ENCODE measurements at places on chromosomes 6 and 20. TPM values are rescaled to one million over a fixed set of nuclear protein-coding genes. Genes with fewer than 3 reads are reported as not detected.

DNA sequence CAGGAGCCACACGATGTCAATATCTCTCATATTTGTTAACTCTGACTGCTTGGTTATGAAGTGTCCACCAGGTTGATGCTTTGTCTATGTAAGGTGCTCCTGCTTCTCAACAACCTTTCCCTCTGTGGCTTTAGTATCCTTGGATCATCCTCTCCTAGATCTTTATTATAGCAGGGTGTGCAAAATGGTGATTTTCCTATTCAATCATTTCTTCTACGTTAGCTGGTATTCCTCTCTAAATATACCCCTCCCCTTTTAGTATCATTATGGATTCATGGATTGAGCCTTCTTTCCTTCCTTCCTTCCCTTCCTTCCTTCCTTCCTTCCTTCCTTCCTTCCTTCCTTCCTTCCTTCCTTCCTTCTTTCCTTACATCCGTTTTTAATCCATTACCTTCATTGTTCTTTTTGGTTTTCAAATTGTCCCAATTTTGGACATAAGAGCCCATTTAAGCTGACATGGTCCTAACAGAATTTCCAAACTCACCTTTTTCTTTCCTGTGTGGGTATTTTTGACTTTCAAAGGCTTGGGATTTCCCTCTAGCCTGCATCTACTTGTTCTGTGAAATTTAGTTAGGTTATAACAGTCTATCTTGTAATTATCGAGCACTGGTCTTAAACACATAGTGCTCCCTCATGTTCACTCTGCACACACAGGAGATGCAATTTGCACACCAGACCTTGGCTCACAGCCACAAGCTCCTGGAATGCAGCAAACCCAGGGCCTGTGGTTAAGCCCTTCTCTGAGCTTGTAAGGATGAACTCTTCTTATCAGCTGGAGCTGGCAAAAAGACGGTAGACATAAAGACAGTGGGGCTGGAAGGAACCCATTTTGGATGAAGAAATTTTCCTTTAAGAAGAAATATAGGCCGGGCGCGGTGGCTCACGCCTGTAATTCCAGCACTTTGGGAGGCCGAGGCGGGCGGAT, 109.9 kb downstream of the SLC24A3 start:
- DNase-seq = no peak

GRCh38 chr6:169833258-169833794, 81.9 kb downstream of the ERMARD start:
- no peak for DNase-seq

DNA sequence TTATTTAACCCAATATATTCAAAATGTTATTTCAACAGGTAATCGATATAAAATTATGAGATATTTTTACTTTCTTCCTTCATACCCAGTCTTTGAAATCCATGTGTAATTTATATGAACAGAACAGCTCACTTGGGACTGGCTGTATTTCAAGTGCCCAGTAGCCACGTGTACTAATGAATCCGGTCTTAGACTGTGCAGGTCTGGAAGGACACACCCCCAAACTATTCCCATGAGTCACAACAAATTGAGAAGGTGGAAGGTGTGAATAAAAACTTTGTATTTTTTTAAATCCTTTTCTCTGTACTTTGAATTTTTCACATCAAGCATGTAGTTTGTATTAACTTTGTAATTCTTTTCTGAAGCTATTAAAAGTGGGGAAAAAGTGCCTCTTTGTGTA, 2.8 kb downstream of the UNC5CL start:
- peak; percentile 34 for DNase-seq

GRCh38 chr20:23587631-23588030, 18.1 kb downstream of the CST9 start:
- DNase-seq = no peak

- DNase-seq = no peak
Observed at GRCh38 chr20:44172572-44172950, 14.4 kb downstream of the JPH2 start.

GRCh38 chr6:107202876-107203468, 87.7 kb upstream of the BEND3 start:
- DNase-seq = no peak

DNA sequence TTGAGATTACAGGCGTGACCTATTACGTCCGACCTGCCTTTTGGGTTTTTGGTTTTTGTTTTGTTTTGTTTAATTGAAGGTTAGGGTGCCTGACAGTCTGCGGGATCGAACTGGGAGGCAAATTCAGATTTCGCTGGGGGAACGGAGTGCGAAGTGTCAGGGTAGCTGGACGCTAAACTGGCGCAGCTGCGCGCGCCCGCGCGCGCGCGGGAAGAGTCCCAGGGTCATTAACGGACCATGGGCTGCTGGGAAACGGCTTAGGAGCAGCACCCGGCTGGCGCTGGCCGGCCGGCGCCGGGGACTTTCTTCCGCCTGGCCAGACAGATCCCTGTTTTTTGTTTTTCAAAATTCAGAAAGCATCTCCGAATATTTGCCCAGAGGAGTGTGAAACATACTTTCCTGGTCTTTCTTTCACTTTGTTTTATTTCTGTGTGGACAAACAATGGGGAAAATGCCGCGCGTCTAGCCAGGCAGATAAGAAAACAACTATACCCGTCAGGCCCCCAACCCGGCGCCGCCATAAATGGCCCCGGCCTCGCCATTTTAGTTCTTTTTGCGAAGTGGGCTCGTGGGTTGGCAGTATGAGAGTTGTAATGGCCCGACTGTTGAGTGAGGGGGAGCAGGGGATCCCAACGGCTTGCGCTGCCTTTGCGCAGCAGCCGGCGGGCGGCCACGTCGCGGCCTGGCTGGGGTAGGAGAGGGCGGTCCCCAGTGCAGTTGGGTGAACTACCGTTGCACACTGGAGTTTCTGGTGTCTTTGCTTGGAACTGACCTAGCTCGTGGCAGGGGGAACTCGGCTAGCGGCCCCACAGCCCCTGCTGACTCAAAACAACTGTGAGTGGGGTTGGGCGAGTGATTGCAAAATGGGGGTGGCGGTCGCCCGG, 7.1 kb downstream of the HSPA1B start:
- DNase-seq = peak; percentile 90

- DNase-seq = no peak
Observed at GRCh38 chr20:24317224-24317623, 152.2 kb upstream of the SYNDIG1 start.

Gene RHAG
- not detected for total RNA-seq

Gene CCN5
- total RNA-seq = 0.45 TPM

DNA sequence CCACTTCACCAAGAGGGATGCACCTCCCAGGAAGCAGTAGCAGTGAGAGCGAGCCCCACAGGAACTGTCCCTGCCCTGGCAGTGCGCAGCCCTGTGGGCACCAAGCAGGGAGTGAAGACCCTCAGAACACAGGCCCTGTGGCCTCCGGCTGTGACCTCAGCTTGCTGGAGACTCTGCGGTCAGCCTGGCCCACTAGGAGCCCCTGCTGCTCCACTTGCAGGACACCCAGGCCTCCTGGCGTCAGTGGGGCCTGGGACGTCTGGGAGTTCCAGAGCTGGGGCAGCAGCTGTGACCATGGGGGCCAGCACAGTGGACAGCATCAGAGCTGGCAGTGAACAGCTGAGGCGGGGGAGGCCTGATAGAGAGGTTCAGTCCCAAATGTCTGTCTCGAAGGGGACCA, 28.3 kb downstream of the PXDC1 start:
- DNase-seq = no peak

- no peak for DNase-seq
Observed at GRCh38 chr6:150332939-150333584, 35.8 kb upstream of the IYD start.

Gene PPP1R16B
- 0.69 TPM for total RNA-seq

DNA sequence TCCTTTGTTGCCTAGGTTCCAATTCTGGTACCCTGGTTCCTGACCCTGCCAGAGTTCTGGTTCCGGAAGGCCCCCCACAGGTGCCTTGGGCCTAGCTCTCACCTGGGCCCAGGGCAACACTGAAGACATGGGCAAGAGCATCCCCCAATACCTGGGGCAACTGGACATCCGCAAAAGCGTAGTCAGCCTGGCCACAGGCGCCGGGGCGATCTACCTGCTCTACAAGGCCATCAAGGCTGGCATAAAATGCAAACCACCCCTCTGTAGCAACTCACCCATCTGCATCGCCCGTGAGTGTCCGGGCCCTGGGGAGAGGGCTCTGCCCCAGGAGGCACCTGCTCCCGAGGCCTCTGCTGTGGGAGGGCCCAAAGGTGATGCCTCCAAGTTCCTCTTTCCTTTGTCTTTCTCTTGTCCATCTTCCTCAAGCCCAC, at the start of gene ARMC12:
TSS of gene ARMC12 (plus strand) at position 51 of the 431 bp plus-strand sequence. CDS start at position 128, 77 bp downstream.
- no peak for DNase-seq

Gene ADGB
- not detected for total RNA-seq

DNA sequence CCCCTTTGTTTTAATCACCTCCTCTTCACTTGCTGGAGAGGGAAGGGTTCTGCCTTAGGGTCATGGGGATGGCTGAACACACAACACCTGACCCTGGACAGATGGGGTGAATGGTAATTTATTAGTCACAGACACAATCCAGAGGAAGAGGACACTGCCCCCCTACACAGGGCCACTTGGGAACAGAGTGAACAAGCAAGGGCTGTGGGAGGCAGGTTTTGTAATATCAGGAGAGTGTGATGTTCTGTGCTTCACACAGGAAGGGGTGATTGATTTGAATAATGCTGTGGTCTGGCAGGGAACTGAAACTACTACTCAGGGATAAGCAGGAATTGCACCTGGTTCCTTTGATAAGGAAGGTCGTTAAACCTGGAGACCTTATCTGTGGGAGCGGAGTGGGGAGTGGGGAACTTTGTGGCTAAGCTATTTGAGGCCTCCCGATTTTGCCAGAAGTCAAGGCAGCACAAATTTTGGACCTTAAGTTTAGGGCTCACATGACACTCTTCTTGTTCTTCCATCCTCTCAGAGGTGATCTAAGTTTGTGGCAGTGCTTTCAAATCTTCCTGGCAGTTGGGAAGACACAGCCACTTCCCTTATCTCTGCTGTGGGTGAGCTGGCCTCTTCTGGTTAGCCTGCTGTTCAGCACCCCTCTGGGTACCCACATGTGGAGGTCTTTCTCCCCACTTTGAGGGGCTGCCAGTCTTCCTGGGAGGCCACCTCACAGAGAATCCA, 77.8 kb downstream of the CD164 start:
- no peak for DNase-seq

DNA sequence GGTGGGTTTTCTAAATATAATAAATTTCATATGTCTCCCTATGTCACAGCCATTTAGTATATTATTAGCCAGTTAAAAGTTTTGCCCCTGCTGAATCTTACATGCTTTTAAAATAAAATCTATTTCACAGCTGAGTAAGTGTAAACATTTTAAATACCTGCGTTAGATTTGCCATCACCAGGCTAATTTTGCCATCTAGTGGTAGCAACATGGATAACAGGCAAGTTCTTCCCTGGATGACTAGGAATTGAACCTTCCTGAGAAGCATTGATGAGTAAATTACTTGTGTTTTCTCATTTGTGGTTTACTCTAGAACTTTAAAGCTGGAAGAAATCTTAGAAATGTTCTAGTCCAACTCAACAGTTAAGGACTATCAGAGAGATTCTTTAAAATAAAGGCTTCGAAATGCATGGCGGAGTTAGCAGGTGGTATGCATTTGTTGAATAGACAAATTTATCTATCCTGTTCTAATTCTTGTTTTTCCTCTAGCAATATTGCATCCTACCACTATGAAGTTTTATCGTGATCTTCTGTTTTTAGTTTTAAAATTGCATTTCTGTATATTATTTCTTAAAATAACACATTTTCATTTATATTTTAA, 2.6 kb downstream of the PRSS35 start:
- peak; percentile 63 for DNase-seq

GRCh38 chr6:22828179-22829062, 259.1 kb downstream of the HDGFL1 start:
- peak; percentile 93 for DNase-seq

Gene GGTLC1
- not detected for total RNA-seq

DNA sequence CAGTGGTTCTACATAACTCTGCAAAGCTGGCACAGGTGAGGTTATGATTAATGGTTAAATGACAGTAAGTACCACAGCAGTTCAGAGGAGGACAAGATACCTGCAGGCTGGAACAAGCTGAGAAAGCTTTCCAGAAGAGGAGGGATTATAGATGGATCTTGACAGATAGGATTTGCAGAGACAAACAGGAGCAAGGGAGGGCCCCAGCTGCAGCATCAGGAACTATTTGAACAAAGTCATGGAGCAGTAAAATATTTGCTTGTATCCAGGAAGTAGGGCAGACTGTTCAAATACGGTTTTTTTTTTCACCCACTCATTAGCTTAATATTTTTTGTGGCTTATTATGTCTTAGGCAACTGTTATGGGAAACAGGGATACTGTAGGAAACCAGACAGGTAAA, 144.4 kb upstream of the MAN1A1 start:
- DNase-seq = no peak

DNA sequence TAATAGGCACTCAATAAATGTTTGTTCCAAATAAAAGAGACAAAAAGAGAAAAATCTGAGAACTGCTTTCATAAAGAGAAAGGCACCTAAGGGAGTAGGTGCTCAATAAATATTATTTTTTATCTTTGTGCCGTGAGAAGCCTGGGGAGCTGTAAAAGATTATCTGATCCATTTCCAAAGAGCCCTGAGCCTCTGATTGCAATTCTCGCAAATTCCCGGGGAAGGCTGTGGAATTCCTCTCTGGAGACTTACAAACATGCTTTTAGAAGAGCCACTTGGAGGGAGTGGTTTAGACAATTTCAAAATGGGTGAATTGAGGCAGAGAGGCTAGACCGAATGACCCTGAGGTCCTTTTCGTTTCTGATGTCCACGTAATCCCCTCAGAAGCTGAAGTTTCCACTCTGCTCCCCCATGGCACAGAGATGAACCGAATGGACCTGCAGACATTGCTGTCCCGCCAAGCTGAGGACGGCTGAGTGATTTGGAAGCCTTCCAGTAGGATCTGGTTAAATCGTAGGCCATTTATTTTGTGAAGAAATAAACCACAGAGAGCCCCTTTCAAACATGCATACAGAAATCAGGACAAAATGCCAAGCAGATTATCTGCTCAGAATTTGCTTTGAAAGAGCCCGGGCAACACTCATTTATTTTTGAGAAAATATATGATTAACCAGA, 77.8 kb downstream of the PKHD1 start:
- DNase-seq = no peak

- no peak for DNase-seq
Observed at GRCh38 chr6:139649732-139650131, 275.3 kb upstream of the CITED2 start.

Gene OPRM1
- total RNA-seq = not detected

GRCh38 chr20:33785503-33785902, 25.6 kb upstream of the CHMP4B start:
- no peak for DNase-seq

DNA sequence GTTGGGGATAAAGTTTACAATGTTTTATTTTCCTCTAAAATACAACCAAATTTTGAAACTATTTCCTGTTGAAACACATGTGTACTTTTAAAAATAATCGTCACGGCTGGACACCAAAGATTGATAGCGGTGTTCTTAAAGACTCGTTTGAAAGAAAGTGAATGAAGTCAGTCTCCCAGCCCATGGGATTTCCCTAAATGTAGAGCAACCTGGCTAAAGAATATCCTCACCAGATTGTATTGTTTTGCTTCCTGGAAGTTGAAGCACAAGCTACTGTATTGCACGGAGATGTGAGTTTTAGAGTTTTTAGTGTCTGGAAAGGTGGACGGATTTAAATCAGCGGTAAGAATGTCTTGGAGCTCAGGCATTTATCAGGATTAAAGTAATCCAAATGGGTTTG, 189.5 kb downstream of the THBS2 start:
- no peak for DNase-seq

- no peak for DNase-seq
Observed at GRCh38 chr6:137016356-137016755, 28.4 kb downstream of the IL20RA start.

Gene SNAP25
- not detected for total RNA-seq
